CD4-positive, alpha-beta memory T cell (primary cell): ENCODE measurements at places on chromosomes 1 and 21.
A peak's percentile ranks its signal among the peaks of the same experiment; 100 is the strongest.

GRCh38 chr1:107976431-107976830 lies 11.5 kb upstream of the VAV3 start:
- no peak for DNase-seq

- DNase-seq: no peak
Observed at GRCh38 chr1:167210966-167211674, 9.6 kb upstream of the POU2F1 start.

GRCh38 chr1:79128722-79129121 lies 122.2 kb upstream of the ADGRL4 start:
- no peak for DNase-seq

DNA sequence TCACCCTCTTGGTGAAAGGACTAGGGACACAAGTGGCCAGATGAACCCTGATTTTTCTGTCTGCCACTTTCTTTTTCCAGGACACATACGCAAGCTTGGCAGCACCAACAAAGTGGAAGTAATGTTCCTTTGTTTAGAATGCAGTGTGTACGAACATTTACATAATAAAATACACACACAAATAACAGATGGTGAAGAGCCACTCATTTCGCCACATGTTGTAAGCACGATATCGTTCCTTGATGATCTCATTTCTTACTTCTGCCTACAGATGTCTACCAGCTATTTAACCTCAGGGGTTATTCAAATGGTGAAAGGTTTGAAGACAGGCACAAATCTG lies 670.2 kb upstream of the CXADR start:
- no peak for DNase-seq

- DNase-seq: no peak
Observed at GRCh38 chr1:119871881-119872280, 24.4 kb downstream of the ADAM30 start.

- peak; percentile 27 for DNase-seq
Observed at GRCh38 chr21:44485254-44485793, 30.0 kb downstream of the LRRC3 start.

- DNase-seq: peak; percentile 53
Observed at GRCh38 chr1:149917571-149918144, at the start of gene SV2A. Gene SV2A (minus strand): TSS chr1:149917844. CDS start chr1:149913840, 4,004 bp downstream.

DNA sequence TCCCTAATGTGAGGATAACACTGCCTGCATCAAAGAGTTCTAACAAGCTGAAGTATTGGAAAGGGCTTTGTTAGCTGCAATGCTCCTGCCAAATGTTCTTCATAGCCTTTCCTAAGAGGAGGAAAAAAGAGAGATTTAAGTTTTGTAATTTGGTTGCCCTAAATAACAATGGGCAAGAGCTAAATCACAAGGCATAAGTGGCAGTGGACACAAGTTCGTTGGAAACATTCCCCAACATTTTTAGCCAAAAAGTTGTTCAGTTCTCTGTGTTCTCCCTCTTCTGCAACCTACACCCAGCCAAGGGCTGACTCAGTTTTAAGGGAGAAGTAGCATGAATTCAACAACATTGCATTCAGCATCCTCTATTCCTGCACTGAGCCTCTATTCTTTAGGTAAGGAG lies 2.6 kb upstream of the UQCRHL start:
- DNase-seq: no peak

- no peak for DNase-seq
Observed at GRCh38 chr1:193299038-193299437, 112.6 kb upstream of the B3GALT2 start.

- no peak for DNase-seq
Observed at GRCh38 chr1:6953907-6954364, 168.7 kb downstream of the CAMTA1 start.
